ENCODE measurements at places on chromosomes 16 and 17.

DNA sequence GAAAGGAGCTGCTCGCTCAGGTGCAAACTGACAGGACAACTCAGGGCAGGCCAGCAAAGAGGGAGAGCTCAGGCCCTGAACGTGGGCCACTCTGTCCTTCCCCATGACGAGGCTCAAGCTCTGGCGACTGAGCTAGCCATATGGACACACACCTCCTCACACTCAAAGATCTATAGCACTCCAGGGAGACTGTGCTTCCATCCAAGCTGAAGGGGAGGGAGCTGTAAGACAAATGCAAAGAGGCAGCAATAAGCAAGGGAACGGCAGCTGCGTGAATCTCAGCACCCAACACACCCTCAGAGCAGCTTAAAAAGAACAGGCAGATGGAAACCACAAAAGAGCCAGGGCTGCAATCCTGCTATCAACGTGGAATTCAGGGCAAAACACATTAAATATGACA is 13.5 kb downstream of the NUDT16L1 start:
- DNase-seq = no peak

- DNase-seq = no peak
These were observed 24.4 kb downstream of the CACNG5 start for GRCh38 chr17:66859353-66859752.

DNA sequence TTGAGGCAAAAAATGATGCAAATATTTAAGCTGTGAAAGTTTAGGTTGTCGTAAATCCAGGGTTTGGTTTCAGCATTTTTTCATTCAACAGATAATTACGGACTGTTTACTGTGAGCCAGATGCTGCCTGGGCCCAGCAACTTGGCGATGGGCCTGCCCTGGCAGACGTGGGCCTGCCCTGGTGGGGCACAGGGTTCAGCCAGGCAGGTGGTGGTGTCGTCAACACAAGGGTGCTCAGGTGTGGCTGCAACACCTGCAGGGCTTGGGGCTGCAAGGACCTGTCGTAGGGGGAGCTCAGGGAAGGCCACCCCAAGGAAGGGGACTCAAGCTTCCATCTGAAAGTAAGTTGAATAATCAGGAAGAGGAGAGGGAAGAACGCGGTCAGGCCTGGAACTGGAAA is 15.1 kb downstream of the ZC3H18 start:
- no peak for DNase-seq

GRCh38 chr16:77531752-77532151 is 96.9 kb upstream of the ADAMTS18 start:
- no peak for DNase-seq

DNA sequence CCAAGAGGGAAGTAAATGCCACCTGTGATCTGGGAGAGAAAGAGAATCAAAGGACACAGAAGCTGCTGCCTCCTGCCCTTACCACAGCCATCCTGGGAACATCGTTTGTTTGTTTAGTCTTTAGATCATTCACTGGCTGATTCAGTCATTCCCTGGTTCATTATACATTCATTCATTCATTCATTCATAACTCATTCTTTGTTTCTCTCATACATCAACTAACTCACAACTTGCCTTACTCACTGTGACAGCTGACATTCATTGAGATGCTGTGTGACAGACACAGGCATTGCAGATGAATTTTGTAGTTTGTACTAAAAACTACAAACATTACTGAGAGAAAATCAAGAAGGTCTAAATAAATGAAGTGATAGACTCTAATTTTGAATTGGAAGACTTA is 291.0 kb upstream of the TNRC6C start:
- no peak for DNase-seq

DNA sequence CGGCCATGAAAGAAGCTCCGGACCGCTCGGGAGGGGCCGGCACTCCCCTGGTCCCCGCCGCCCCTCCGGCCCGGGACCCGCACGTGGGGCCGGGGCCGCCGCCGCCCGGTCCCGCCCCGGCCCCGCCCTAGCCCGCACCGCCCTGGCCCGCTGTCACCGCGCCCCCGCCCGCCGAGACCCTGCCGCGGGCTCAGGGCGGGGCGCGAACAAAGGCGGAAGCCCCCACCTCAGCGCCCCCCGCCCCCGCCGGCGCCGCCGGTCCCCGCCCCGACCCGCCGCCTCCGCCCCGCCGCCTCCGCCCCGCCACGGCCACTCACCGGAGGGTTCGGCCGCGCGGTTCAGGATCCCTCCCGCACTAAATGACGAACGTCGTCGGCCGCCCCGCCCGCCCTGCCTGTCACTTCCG is at the start of gene ARHGDIA:
Gene ARHGDIA, minus strand, starts transcription at position 357 of the 406 bp plus-strand sequence. CDS start 1,407 bp downstream, outside the sequence.
- no peak for DNase-seq

DNA sequence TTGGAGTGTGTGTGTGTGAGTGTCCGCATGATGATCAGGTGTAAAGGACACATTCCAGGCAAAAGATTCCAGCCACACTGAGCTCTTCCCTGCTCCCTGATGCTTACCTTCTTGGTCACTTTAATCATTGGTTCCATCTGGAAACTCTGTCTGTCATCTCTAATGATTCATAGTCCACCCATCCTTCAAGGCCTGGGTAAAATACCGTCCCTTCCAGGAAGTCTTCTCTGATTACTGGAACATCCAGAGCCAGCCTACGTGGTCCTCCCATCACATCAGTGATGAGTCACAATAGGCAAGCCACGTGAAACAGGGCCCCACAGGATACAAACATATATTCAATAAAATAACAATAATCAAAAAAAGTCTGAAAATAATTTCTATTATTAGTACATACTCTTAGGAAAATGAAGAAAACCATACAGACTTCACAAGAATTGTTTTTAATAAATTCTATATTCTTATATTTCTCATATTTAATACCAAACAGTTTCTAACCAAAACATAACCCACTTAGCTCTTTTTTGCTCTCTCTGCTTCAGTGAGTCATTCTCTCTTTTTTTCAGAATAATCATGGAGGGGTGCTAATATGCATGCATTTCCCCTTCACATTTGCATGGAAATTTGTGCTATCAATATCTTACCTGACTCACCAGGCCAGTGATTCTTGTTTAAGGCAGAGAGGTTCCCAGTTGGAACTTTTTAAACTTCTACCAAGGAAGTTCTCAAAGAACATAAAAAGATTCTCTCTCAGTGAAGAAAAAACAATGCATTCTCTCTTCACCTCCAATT is 263.2 kb downstream of the TOX3 start:
- no peak for DNase-seq

- no peak for DNase-seq
These were observed 963.6 kb upstream of the GOT2 start for GRCh38 chr16:59697761-59698160.

GRCh38 chr17:65389949-65390348 is 171.5 kb downstream of the AXIN2 start:
- no peak for DNase-seq
